Fibroblast of pulmonary artery (primary cell): ENCODE measurements at places on chromosomes 3 and 15.

- no peak for DNase-seq
Measured at GRCh38 chr3:42438758-42439157, 28.3 kb upstream of the LYZL4 start.

GRCh38 chr3:63354160-63354559 is 76.1 kb downstream of the SYNPR start:
- DNase-seq, result no peak

DNA sequence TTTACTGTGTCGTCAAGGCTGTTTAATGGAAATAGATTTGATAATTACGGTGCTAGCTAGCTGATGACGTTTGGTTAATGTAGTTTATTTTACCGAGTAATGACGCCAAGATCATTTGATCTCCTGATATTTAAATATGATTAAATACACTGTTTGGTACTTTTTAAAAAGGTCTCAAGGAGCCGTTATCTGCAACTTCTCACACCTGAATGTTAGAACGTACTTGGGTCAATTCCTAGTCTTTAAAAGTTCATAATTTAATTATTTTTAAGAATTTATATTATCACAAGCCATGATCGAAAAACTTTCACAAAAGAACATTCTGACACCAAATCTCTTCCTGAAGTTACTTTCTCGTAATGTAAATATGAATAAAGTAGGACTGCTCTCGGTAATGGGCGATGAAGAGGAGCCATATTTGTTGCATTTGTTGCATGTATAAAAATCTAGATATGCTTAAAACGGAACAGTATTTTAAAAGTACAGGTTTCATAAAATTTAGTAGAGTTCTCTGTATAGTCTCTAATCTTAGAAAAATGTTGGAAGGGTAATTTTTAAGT is 16.2 kb upstream of the CHD2 start:
- DNase-seq, result no peak

- DNase-seq, result no peak
Measured at GRCh38 chr3:59774000-59774399, 724.2 kb upstream of the CFAP20DC start.

DNA sequence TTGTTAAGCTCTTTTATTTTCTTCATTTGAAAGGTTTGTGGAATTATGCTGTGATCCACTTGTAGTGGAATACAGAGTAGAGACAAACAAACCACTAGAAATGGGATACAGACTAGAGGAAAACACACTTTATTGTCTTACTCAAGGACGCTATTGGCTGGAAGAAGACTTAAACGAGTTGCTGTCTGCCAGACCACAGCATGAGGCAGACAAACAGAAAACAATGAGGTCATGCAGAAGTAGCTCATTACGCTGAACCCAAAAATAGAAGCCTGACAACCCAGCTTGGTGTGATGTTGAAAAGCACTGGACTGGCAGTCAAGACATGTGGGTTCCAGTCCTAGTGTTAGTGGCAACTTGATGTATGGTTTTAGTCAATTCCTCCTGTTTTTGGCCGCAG is 62.4 kb upstream of the P3H2 start:
- DNase-seq, result peak; percentile 86

GRCh38 chr15:27545494-27546255 is 553.4 kb downstream of the OCA2 start:
- no peak for DNase-seq
